ENCODE measurements at places on chromosomes 2 and 18.

- no peak for DNase-seq
Measured at GRCh38 chr2:150880986-150881385, 380.7 kb downstream of the RBM43 start.

DNA sequence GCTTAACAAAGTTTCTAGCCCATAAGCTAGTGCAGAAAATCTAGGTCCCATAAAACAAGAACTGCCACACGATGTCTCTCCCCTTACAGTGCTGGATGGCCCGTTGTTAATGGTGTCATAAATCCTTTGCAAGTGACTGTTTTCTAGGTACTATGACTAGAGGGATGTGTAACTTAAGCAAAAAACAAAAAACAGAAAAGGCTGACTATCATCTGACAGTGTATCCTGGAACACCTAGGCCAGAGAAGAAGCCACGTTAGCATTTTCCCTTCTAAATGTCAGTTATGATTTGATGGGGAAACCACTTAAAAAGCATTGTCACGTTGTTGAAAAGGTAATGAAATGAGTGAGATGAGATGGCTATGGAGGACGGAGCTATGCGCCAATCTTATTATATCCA is 2.4 kb downstream of the CASP8 start:
- no peak for DNase-seq

GRCh38 chr18:39350945-39351344 is 1785.3 kb upstream of the CELF4 start:
- DNase-seq: no peak

GRCh38 chr2:200329384-200329783 is 22.9 kb downstream of the SPATS2L start:
- no peak for DNase-seq

DNA sequence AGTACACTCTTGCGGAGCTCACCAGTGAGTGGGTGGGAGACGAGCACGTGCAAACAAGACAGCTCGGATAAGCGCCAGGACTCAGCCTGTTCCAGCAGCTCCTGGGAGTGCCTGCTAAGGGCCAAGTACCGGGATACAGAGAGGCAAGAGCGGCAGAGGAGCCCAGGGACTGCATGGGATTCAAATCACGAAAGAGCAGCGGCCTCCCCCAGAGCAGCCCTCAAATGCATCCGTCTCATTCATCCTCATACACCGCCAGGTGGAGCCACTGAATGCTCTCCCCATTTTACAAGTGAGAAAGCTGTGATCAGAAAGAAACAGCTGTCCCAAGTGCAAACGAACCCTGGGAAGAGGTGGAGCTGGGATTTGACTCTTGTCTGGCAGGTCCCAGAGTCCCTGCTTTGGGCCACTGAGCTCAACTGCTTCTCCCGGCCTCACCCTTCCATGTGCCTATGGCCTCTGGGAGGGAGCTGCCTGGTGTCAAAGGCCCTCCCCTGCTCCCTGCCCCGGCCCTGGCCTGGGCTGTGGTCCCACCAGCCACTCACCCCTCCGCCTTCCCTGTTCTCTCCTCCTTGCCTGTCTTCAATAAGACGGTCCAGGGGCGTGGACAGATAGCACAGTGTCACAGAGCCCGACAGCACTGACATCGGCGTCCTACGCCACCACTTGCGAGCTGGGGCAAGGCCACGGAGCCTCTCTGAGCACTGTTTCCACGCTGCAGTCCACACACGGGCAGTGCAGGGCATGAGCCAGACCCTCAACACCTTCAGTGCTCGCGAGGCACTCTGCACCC is 72.8 kb upstream of the TAF1B start:
- peak; percentile 72 for DNase-seq

GRCh38 chr2:51490576-51491234 is 458.8 kb upstream of the NRXN1 start:
- no peak for DNase-seq

DNA sequence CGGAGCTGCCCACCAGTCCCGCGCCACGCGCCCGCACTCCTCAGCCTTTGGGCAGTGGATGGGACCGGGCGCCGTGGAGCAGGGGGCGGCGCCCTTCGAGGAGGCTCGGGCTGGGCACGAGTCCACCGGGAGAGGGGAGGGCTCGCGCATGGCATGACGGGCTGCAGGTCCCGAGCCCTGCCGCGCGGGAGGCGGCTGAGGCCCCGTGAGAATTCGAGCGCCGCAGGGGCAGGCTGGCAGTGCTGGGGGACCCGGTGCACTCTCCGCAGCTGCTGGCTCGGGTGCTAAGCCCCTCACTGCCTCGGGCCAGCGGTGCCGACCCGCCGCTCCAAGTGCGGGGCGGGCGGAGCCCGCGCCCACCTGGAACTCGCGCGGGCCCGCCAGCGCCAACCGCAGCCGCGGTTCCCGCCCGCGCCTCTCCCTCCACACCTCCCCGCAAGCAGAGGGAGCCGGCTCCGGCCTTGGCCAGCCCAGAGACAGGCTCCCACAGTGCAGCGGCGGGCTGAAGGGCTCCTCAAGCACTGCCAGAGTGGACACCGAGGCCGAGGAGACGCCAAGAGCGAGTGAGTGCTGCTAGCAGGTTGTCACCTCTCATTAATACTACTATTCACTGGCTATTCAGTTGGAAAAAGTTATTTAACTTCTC is 3.6 kb upstream of the TTC21B start:
- no peak for DNase-seq

GRCh38 chr18:6281874-6282273 is 132.8 kb downstream of the L3MBTL4 start:
- DNase-seq: no peak

DNA sequence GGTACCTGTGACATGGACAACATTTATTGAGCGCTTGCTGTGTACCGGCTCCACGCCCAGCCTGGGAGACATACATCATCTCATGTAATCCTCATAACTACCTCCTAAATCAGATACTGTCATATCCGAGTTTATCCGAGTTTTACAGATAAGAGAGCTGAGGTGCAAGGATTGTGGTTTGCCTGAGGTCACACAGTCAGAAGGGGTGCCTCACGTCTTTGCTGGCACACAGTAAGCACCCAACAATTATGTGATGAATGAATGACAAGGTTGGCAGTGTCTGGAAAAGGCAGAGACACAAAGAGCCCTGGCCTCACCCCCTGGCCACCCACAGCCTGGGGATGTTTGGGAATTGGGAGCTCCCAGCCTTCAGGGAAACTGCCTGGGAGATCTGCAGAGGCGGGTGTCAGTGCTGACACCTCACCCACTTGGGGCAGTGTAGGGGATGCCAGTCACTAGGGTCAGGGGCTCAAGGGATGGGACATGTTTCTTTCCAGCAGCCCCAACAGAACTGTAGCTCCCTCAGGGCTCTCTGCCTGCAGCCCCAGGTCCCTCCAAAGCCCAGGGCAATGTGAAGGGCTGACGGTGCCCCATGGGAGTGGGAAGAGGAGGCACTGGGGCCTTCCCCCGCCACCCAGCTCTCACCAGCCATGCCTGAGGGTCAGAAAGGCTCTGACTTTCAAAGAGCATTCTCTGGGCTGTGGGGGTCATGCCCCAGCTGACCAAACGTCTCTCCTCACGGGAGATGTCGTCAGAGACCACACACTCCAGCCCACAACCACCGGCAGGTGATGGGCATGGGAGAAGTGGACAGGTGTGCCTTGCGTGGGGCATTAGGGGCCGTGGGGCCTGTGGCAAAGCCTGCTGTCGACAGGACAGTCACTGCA is 157.5 kb downstream of the ZFP36L2 start:
- no peak for DNase-seq

DNA sequence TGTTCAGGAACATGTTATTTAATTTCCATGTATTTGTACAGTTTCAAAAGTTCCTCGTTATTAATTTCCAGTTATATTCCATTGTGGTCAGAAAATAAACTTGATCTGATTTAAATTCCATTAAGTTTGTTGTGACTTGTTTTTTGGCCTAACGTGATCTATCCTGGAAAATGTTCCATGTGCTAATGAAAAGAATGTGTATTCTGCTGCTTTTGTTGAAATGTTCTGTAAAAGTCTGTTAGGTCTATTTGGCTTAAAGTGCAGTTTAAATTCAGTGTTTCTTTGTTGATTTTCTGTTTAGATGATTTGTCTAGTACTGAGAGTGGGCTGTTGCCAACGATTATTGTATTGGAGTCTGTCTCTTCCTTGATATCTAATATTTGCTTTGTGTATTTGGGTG is 148.0 kb downstream of the UBR3 start:
- no peak for DNase-seq
